ENCODE measurements at places on chromosomes 5 and 9.

- DNase-seq, result no peak
Measured at GRCh38 chr5:77397686-77398292, 94.3 kb downstream of the WDR41 start.

DNA sequence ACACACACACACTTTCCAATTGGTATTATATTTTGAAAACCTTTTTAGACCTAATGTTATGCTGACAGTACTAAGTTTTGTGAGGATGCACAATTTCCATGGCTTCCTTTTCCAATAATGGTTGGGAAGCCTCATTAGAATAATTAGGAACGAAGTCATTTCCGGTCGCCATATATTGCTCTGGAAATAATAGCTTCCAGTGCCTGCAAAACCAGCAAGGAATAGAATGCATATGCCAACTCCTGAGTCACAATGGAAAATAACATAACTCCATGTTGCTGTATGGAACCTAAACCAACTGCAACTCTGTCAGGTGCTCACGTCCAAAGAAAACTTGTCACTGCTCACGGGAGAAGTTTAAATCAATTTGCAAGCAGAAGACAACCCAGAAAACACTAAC is 222.0 kb downstream of the EBF1 start:
- no peak for DNase-seq

DNA sequence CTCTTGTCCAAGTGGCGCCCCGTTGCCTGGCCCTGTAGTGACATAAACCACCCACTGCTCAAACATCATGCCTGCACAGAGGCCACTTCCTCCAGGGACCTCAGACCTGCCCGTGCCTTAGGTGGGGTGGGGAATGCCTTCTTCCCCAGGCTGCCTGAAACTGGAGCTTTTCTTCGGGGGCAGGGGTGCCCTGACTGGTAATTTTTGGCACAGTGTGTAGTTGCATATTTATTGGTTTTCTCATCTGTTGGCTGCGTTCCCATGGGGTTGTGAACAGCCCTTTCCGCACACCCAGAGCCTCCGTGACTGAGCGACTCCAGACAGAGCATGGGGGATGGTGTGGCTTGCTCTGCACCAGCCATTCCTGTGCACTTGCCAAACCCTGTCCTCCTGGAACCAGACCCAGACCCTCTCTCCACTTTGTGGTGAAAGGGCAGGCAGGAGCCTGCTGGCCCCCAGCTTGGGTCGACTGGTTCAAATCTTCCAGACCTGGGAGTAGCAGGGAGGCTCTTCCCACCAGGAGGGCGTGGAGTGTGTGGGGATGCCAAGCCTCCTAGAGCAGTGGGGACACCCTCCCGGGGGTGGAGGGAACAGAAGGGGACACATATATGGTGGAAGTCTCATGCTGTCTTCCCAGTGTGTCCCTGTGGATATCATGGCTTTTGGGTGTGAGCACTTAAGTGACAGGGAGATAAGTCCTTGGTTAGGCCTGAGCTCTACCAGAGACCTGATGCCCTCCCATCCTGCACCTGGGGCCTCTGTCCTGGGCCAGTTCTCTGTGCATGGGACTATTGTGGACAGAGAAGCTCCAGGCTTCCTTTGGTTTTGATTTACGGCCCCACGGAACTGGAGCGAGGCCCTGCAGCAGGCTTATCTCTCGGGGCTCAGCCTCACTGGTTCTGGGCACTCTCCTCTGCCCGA is 39.6 kb downstream of the WNK2 start:
- DNase-seq, result no peak

DNA sequence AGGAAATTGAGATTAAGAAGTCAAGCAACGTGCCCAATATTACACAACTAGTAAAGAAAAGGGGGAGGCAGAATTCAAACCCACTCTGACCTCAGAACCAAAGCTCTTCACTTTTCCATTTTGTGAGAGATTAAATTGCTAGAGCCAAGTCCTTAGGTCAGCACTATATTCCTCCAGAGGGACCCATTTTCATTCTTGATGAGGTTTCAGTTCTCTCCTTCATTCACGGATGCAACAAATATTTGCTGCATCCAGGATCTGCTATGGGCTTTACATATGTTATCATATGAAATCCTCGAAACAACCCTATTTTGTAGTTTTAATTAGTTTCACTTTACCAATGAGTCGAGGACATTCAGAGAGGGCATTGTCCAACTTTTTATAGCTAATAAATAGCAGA is 239.2 kb downstream of the EFNA5 start:
- DNase-seq, result no peak

- DNase-seq, result no peak
Measured at GRCh38 chr5:174606646-174607045, 117.7 kb upstream of the MSX2 start.

DNA sequence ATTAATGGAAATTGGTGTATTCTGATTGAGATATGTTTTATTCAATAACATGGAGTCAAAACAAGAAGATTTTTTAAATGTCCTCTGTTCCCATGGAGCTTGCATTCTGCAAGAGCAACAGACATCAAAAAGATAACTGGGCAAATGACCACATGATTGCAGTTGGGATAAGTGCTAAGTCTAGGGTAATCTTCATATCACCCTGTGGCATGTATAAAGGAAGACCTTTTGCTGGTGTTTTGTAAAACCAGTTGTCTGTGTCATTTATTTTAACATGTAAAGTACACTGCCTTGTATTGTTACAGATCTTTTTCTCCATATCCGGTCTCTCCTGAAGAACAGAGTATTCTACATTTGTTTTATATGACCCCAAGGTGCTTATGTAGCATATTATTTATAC is 44.0 kb downstream of the PTCD2 start:
- no peak for DNase-seq

GRCh38 chr5:10192309-10192708 is 57.4 kb downstream of the ATPSCKMT start:
- no peak for DNase-seq

- DNase-seq, result no peak
Measured at GRCh38 chr5:2200261-2200950, 317.7 kb upstream of the IRX4 start.

DNA sequence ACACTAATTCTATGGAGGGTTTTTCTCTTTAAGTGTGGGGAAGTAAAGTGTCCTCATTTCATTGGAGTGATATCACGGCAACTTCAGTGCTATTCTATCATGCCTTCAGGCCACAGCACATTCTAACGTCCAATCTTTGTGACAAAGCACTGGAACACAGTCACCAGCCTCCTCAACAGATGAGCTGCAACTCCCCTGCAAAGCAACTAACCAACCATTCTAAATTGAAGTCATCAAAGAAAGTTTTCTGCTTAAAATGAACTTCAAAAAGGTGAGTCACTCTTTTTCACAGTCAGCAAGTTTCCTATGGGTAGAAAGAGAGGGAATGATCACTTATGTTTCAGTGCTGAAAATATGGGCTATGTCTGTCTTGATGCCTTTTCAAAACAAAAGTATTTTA is 190.8 kb downstream of the ELAVL2 start:
- no peak for DNase-seq

DNA sequence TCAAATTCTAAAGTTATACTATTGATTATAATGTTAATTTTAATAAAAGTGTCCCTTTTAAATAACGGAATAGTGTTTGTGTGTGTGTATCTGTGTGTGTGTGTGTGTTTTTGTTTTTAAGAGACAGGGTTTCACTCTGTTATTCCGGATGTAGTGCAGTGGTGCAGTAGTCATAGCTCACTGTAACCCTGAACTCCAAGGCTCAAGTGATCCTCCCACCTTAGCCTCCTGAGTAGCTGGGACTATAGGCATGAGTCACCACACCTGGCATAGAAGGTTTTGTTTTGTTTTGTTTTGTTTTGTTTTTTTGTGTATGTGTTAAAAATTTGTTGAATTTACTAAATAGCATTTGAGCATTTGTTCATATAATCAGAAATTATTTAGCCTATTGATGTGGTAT is 64.6 kb downstream of the YTHDC2 start:
- no peak for DNase-seq

GRCh38 chr5:110275878-110276277 is 450.6 kb downstream of the TMEM232 start:
- DNase-seq, result no peak

GRCh38 chr9:137336735-137337134 is 34.7 kb upstream of the NRARP start:
- no peak for DNase-seq

DNA sequence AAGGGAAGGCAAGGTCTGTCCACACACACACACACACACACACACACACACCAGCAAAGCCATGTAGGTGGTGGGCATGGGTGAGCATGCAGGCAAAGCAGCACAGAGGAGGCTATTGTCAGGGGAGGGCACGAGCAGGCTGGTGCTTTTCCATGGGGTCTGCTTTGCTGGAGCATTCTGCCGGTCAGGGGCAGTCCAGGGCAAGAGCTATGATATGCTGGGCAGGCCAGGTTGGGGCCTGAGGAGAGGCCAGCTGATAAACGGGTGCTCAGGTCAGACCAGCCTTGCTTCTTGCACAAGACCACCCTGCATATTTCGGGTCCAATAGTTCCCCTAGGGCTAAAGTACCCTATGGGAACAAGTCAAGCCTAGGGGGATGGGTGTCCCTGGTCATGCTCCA is 253.9 kb upstream of the DMAC1 start:
- DNase-seq, result no peak

- DNase-seq, result no peak
Measured at GRCh38 chr9:129225815-129226214, 47.8 kb upstream of the IER5L start.
